Activated CD4-positive, alpha-beta T cell treated with anti-CD3 and anti-CD28 coated beads, Interleukin-2, amount 50 U/mL, for 4 hours (primary cell): ENCODE measurements at places on chromosomes 2 and 18.

DNA sequence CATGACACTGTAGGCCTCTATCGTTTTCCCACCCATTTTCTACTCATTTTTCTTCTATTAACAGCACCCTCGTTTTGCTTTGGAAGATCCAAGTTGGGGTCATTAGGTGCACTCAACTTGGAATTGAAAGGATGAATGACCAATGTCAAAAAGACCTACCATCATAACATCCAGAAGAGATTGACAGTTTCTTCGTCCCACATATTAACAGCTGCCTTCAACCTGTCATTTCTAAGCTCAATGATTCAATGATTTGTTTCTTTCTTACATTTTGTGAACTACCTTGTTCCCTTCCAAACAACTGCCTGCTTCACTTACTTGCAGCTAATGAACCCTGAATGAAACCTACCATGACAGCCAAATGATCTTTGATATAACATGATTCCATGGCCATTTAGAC is 224.0 kb upstream of the KCNH7 start:
- no peak for DNase-seq

- no peak for DNase-seq
These were observed 6.7 kb downstream of the COA5 start for GRCh38 chr2:98601532-98602132.

- DNase-seq = no peak
These were observed 1.8 kb downstream of the HNMT start for GRCh38 chr2:137966043-137966442.

DNA sequence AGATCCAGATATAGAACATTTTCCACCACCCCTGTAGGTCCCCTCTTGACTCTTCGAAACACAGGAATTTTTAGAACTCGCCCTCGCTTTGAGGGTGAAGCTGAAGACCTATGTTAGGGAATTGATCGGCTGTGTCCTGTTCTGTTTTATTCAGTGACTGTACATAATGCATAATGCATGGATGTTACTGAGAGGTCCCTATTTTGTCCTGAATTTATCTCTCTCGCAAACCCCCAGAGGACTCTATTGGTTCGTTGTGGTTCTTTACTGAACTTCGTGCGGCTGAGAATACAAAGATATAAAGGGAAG is 431 bp upstream of the EIF5B start:
- no peak for DNase-seq

GRCh38 chr18:39591649-39592048 is 2026.1 kb upstream of the CELF4 start:
- DNase-seq = no peak

GRCh38 chr2:136766073-136766404 is 694 bp downstream of the THSD7B start:
- no peak for DNase-seq

GRCh38 chr2:45459860-45460259 is 151.2 kb downstream of the SRBD1 start:
- no peak for DNase-seq

- DNase-seq = no peak
These were observed 5.2 kb downstream of the GALR1 start for GRCh38 chr18:77254711-77255405.

DNA sequence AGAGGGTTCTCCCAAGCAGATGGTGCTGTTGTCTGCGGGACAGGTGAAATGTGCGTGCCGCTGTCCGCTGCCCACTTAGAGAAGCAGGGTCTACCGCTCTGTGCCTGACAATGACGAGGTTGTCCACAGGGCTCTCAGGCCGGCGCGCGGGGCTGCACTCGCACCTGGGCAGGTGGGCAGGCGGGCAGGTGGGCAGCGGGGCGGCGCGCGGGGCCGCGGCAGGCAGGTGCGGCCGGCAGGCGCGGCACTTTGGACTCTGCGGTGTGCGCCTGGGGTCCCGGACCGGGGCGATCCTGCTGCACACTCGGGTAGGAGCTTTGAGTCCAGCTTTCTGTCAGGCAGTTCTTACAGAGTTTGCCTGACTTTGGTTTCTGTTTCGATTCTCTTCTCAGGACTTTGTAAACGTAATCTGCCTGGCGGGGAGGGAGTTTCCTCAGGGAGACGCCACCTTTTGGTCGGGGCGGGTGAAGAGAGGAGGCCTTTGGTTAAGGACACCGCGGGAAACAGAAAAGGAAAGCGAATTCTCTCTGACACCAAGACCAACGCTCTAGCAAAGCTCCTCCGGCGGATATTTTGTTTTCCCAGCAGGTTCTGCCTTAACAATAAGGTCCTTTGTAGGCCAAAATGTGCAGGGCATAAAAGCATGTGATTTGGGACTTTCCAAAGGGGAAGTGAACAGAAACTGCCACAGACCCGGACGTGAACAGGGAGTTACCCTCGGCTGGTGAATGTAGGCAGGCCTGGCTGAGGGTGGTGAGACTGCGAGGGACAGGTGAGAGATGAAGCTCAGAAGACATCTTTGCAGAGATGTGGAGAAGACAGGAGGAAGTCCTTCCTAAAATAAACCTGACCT is at the start of gene IFIH1:
IFIH1 (minus strand) TSS at position 357 of the 853 bp plus-strand sequence. CDS start 377 bp downstream, outside the sequence.
- DNase-seq = peak; percentile 68

DNA sequence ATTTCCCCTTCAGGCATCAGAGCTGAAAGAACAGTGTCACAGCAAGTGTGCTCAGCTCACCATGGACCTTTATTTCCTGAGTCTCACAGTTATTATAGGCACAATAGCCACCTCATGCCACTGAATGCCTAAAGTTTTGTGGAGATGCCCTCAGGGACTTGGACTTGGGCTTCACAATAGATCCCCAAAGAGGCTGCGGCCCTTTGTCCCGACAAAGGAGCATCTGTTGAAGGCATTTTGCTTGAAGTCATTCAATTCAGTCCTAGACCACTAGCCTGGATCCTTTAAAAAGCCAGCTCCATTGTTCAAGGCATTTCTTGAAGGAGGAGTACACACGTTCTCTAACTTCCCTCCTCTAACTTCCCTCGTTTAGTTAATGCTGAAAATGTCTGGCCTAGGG is 125.4 kb downstream of the DCC start:
- DNase-seq = no peak

GRCh38 chr2:238803996-238804870 is 43.7 kb upstream of the TWIST2 start:
- no peak for DNase-seq

DNA sequence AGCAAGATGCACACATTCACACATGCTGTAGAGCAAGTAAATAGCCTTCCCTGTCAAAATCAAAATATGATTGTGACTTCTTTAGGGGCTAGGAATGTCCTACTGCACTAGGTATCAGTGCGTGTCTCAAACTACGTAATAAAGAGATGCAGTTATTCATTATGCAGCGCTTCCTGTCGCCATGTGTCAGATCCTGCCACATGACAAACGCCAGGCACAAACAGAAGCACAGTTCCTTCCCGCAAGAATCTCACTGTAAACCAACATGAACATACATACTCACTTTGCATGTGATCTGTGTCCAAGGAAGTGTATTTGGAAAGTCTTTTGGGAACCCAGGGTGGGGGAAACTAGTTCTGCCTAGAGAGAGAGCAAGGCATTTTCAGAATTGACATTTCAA is 599.9 kb downstream of the RNF144A start:
- no peak for DNase-seq

DNA sequence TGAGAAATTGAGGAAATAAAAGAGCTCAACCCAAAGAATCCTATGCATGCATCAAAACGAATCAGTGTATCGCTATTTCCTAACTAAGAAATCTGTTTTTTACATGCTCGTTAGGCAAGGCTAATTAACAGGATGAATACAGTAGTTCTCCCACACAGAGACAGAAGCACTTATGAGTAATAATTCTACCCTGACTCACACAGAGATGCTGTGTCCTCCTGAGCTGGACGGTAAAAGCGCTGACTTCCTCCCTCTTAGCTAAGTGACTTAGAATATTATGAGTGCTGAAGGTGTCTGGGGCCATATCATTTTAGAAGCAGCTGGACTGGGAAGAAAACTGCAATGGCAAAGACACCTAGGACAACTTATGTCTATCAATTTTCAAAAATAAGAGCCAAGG is 18.5 kb downstream of the PLEKHM3 start:
- no peak for DNase-seq

- DNase-seq = no peak
These were observed 18.6 kb upstream of the KLHL30 start for GRCh38 chr2:238119756-238120462.

- no peak for DNase-seq
These were observed 1.2 kb downstream of the CNOT11 start for GRCh38 chr2:101253703-101254450.

DNA sequence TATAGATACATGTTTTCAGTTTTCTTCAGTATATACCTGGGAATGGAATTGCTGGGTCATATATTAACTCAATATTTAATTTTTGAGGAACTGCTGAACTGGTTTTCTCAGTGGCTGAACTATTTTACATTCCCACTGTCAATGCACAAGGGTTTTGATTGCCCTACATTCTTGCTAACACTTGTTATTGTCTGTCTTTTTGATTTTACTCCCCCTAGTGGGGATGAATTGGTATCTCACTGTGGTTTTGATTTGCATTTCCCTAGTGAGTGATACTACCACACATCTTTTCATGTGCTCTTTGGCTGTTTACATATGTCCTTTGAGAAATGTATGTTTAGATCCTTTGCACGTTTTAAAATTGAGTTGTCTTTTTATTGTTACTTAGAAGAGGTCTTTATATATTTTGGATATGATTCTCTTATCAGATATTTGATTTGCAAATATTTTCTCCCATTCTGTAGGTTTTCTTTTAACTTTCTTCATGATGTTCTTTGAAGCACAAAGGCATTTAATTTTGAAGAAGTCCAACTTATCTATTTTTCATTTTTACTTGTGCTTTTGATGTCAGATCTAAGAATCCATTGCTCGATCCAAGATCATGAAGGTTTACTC is 36.2 kb downstream of the ASB1 start:
- no peak for DNase-seq

- no peak for DNase-seq
These were observed 51.7 kb upstream of the CCDC85A start for GRCh38 chr2:56132138-56132537.

DNA sequence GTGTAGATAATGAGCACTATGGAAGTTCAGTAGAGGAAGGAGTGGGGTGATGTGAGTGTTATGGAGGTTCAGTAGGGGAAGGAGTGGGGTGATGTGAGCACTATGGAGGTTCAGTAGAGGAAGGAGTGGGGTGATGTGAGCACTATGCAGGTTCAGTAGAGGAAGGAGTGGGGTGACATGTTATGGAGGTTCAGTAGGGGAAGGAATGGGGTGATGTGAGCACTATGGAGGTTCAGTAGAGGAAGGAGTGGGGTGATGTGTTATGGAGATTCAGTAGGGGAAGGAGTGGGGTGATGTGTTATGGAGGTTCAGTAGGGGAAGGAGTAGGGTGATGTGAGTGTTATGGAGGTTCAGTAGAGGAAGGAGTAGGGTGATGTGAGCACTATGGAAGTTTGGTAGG is 116.3 kb upstream of the SMAD7 start:
- DNase-seq = no peak

DNA sequence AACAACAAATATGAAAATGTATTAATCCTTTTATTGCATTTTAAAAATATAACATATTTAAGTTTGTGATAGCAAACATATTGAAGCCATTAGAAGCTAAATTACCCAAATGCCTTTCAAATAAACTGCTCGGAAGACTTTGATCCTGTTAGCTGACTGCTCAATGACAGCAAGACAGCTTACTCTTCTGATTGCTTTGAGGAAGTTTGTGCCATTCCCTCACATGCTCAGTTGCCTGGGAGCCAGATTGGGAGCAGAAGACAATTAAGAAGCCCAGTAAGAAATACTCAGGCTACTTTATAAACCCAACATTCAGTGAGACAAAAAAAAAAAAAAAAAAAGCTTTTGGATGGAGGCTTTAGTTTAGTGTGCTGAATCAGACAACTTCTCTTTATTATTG is 407.1 kb upstream of the SOX11 start:
- no peak for DNase-seq

GRCh38 chr2:16031848-16032159 is 91.5 kb downstream of the MYCN start:
- no peak for DNase-seq

GRCh38 chr2:185337033-185337432 is 401.6 kb upstream of the FSIP2 start:
- DNase-seq = no peak

DNA sequence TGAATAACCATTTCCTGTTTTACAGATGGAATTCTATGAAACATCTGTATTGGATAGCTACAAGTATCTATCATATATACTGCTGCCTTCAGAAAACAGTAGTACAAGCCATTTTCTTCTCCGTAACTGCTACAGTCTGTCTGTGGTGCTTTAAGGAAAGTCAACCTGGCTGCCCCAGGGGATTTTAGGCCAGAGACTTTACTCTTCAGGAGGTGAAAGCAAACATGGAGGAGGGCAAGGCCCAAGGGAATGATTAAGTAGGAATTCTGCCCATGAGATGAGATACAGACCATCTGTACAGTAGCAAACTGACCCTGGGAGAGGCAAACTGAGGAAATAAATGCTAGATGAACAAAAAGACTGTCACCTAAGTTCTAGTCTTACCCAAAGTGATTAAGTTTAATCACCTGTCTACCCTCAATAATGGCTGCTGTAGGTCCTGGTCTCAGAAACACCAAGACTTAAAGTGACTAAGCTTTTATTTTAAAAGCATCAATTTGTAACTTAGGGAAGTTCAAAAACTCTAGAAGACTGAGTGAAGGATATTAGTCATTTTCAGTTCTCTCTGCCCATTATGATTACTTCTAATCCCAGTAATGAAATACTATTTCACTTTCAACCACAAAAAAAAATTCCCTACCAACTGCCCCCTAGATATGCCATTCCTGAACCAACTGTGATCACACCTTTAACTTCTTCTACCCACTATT is 14.8 kb downstream of the MBD2 start:
- DNase-seq = no peak
